ENCODE measurements at places on chromosomes 5 and 9.

GRCh38 chr9:1712861-1713450, 302.2 kb upstream of the SMARCA2 start:
- DNase-seq: no peak

- no peak for DNase-seq
These were observed 31.0 kb downstream of the CAMK4 start for GRCh38 chr5:111255169-111255568.

GRCh38 chr5:45491368-45491767, 204.8 kb downstream of the HCN1 start:
- no peak for DNase-seq

- DNase-seq: no peak
These were observed 97.2 kb downstream of the TRIM36 start for GRCh38 chr5:115072266-115073064.

- DNase-seq: peak; percentile 62
These were observed 135.6 kb downstream of the LIFR start for GRCh38 chr5:38420691-38421390.

GRCh38 chr9:3576328-3576727, 50.5 kb upstream of the RFX3 start:
- no peak for DNase-seq

DNA sequence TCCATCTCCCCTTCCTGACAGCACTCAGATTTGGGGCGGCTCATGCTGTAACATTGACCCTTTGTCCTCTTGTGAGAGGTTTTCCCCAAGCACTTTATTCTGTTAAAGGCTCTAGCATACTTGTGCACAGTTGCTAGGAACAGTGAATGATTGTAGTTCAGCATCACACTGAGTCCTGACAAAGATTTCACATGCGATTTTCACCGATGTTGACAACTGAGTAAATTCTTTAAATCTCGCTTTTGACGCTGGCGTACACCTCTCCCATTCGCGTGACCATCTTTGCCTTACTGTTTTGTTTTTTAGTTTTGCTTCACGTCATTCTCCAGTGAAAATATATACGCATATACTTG, 780 bp downstream of the CDC37L1 start:
- DNase-seq: no peak

GRCh38 chr9:378263-378662, 163.6 kb downstream of the DOCK8 start:
- no peak for DNase-seq

DNA sequence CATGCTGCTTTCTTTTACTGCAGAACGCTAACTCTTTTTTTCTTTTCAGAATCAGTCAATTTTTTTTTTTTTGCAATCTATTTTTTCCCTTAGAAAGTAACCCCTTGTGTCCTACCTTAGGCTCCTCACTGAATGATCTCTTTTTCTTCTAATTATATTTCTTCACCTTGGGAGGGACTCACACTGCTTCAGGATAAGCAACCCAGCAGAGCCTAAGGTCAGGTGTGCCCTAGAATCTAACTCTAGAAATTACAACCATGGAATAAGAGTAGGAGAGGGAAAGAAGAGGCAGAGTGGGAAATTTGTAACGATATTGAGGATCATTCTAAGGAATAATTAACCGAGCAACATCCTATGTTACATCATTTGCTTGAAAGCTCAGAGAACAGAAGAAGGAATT, 564.0 kb upstream of the MEF2C start:
- DNase-seq: no peak

DNA sequence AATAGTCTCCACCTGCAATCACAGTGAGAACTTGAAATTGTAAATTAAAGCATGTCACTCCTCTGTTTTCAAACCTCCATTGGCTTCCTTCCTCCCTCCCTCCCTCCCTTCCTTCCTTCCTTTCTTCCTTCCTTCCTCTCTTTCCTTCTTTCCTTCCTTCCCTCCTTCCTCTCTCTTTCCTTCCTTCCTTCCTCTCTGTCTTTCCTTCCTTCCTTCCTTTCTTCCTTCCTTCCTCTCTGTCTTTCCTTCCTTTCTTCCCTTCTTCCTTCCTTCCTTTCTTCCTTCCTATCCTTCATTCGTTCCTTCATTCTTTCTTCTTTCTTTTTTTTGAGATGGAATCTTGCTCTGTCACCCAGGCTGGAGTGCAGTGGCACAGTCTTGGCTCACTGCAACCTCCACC, 595.0 kb upstream of the ZNF608 start:
- no peak for DNase-seq

- no peak for DNase-seq
These were observed 1380.5 kb upstream of the WWC1 start for GRCh38 chr5:166910995-166911394.

- no peak for DNase-seq
These were observed 51.5 kb upstream of the MAP3K1 start for GRCh38 chr5:56763711-56764466.

DNA sequence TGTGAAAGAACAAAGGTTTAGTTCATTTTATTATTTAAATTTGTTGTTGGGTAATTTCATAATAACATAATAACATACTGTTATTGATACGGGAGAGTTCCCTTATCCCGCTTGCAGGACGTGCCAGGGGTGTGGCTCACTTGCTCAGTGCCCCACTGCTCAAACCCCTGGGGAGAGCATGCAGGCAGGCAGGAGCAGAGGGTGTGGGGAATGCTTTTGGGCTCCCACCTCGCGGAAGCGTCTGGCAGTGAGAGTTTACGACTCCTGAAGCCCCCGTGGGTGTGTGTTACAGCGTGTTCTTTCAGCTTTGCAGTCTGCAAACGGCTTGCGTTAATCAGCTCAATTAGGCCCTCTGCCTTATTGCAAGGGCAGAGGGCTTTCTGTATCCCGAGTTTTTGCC, 675.9 kb downstream of the SEMA5A start:
- DNase-seq: no peak

- DNase-seq: no peak
These were observed 43.4 kb upstream of the N4BP3 start for GRCh38 chr5:178069909-178070308.

GRCh38 chr9:20376731-20377375, 245.4 kb downstream of the MLLT3 start:
- DNase-seq: no peak

- no peak for DNase-seq
These were observed 446.3 kb downstream of the ENC1 start for GRCh38 chr5:74194196-74194595.

DNA sequence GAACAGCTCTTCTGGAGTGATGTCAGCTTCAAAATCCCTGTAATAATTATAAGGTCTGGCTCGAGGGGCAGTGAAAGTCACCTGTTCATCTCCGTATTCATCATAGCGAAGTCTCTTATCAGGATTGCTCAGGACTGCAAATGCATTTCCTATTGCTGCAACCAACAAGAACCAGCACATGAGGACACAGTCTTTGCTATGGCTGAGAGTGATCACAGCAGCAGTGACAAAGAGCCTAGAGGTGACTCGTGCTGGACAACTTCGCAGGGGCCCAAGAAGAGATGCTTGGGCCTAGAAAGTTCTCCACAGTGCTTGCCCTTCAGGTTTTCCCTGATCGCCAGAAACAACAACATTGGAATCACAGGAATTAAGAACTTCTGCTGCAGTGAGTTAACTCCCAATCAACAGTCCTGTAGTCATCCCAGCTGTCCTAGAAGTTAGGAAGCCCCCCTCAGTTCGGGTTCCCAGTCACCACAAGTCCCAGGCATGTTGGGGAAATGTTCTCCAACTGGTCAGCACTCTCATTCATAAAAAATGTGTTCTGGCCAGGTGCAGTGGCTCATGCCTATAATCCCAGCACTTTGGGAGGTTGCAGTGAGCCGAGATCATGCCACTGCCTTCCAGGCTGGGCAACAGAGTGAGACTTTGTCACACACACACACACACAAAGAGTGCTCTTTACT, 13.0 kb downstream of the DNAJC18 start:
- no peak for DNase-seq

DNA sequence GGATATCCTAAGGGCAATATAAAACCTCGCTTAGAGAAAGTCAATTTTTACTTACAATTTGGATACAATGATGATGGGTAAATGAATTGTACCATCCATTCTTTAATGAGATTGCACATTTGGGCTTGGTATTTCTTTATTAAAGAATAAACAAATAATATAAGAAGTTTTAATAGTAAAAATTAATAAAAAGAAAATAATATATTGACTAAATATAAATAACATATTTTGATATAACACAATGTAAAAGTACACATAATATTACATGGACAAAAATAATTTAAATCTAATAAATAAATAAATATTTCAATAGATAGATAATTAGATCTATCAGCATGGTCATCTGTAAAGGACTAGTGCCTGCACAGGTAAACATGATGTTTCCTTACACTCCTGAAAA, 944 bp downstream of the IFNA21 start:
- no peak for DNase-seq

DNA sequence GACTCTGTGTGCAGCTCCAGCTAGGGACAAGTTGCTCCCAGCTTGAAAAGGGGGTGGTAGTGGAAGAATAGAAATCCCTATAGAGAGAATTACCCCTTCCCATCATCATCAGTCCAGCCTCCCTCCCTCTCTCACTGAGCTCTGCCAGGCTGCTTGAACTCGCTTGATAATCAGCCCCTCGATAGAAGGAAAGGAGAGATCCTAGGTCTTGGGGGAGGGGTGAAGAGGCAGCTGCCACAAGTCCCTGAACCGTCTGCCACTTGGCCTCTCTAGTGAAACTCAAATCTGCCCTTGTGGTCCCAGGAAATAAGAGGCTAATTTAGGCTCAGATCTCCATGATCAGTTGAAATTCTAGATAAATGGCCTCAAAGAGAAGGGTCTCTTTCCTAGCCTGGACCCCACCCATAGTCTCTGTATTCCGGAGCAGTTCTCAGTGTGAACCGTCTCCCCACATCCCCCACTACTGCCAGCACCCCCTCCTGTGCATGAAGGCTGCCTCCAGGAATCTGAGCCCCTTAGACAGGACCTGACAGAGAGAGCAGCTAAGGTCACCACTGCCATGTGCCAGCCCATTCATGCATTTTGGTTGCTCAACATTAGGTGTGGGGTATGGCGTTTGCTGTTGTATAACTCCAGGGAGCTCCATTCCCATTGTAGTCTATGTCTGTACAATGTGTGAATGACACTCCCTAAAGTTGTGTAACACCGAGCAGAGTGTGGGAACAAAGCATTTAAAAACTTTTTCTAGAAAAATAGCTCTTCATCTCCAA, 5.5 kb downstream of the DNAJB5 start:
- no peak for DNase-seq

DNA sequence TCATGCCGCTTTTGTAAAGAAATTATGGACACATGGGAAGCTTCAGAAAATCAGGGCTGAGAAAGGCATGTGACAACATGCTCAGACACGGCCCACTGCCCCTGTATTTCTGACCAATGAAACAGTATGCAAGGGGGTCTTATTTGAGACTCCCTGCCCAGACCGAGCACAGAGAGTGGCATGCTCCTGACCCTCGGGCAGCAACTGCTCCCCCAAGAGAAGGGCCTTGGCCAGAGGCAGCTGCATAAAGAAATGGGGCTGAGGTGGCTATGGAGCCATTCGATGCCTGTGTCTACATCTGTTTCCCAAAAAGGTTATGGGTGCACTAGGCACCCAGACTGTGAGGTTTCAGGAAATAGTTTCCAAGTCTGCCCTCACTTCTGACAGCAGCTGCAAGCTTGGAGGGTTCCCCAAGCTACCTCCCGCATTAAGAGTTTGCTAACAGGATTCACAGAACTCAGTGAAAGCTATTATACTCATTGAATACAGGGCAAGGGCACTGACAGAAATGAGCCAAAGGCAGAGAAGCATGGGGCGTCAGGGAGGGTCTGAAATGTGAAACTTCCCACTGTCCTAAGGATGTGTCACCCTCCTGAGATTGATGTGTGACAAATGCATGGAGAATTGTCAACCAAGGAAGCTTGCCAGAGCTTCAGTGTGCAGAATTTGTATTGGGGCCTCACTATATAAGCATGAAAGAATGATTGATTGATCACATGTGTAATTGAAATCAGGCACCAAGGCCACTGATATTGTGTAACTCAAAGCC, 94.3 kb downstream of the DAP start:
- no peak for DNase-seq

DNA sequence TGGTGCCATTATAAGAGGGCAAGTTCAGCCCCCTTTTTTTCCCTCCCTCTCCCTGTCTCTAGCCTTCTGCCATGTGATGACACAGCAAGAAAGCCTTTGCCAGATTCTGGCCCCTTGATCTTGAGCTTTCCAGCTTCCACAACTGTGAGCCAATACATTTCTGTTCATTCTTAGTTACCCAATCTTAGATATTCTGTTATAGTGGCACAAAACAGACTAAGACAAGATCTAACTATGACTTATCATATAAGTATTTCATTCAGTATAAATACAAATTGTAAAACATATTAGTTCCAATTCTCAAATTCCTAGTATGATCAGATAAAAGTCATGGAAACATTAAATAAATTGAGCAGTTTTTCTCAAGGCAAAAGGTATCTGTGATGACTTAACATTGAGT, 276.3 kb downstream of the COX7C start:
- DNase-seq: no peak

- no peak for DNase-seq
These were observed 52.2 kb downstream of the MTAP start for GRCh38 chr9:21854594-21854993.

DNA sequence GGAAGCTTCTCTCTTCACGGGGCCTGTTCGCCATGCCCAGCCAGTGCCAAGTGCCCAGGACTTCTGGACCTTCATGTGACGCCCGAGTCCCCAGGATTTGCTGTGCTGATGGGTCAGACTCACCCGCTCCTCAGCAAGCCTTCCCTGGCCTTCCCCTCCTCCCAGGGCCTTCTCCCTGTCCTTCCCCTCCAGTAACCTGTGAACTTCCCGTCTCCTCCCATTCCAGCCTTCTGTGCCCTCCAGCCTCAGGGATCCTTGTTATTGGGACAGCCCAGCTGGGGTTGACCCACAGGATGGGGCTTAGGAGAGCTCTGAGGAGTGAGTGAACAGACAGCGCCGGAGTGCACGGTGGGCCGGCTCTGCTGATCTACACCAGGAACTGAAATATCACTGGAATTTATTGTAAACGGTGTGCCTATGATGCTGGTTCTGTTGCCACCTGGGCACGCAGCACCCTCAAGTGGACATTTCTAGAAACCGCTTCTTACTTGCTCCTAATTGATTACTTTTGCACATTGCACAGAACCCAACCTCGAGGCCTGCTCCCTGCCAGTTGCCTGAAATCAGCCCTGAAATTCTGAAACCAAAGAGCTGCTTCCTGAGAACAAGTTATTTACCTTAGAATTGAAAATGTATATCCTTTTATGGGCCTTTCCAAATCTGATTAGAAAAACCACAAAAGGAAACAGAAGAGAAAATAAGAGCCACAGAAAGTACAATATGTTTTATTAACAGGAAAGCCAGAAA, 1.5 kb downstream of the SPAAR start:
- peak; percentile 68 for DNase-seq

- DNase-seq: no peak
These were observed 28.4 kb downstream of the VCP start for GRCh38 chr9:35044071-35044470.

Measured in glomerular endothelial cell (primary cell).